ENCODE measurements at places on chromosomes 12 and 14.
A peak's percentile ranks its signal among the peaks of the same experiment; 100 is the strongest.

GRCh38 chr14:97975962-97976361 is 1178.8 kb downstream of the VRK1 start:
- DNase-seq: no peak

GRCh38 chr12:109795023-109795422 is 38.2 kb downstream of the TRPV4 start:
- no peak for DNase-seq

DNA sequence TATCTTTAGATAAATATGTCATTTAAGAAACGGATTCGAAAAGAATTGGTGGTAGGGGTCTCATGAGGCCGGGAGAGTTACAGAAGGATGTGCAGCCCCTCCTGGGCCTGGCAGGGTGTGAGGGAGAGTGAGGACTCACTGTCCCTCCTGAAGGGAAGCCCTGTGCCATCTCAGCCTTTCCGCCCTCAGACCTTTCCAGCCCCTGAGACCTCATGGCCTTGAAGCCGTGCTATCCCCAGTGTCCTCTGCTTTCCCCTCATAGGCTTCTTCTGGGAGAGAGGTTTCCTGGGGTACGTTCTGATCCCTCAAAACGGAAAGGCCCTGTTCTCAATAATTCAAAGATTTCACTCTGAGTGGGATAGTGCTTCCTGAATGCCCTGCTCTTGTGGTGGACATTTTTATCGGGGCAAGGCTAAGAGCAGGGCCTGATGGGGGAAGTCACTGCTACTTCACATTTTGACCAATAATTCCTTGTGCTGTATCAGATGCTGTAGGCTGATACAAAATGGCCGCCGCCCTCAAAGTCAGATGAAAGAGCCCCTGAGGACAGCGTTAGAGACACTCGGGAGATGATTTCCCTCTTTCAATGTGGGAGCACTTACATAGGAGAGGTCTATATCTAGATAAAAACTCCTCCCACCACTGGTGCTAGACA is 1.3 kb downstream of the CD4 start:
- no peak for DNase-seq

DNA sequence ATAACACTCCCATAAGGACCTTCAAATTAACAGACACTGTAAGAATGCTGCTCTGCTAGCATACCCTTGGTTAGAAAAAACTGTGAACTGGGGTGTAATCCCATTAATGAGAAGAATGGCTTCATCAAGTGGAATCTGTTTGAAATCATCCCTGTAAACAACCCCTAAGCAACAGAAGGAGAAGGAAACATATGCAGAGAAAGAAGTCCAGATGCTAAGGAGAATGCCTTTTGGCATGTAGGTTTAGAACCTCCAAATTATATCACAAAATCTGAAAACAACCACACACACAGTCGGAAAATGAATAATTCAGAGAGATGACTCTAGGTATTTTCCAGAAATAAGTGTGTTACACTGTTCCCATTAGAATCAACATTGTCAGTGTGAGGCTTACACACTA is 140.2 kb downstream of the NUAK1 start:
- no peak for DNase-seq

- DNase-seq: no peak
These were observed 11.2 kb downstream of the AHNAK2 start for GRCh38 chr14:104966981-104967385.

GRCh38 chr12:127770118-127770517 is 496.9 kb upstream of the TMEM132C start:
- DNase-seq: no peak

DNA sequence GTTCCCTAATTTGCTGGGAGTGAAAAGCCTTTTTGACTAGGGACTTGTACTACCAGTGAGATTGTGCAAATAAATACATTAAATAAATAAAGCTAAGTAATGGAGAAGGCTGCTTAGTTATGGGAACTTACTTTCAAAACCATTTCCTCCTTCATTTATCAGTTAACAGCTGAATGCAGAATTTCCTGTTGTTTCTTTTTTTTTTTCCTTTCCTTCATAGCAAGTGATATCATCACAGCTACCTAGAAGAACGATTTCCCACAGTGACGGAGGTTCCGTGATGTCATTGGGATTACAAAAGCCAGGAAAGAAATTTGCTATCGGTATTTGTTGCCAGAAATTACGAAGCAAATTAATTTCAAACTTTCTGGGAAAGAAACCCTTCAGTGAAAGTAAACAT is 42.1 kb upstream of the SOCS2 start:
- DNase-seq: no peak

DNA sequence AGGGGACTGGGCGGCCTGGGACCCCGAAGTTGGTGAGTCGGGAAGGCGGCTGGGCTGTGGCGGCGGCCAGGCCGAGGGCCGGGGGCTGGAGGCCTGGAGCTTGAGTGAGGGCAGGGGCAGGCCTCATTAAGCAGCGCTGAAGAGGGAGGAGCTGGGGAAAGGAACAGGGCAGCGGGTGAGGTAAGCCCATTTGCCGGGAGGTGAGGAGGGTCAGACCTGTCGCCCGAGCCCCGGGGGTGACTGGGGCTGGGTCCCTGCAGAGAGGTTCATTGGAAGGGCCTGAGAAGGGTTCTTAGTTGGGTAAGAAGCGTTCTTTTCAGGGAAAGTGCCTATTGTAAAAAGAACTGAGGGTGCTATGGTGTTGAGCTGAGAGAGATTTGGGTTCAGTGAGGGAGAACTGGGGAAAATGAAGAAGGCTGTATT is 441 bp downstream of the RAB5B start:
- no peak for DNase-seq

DNA sequence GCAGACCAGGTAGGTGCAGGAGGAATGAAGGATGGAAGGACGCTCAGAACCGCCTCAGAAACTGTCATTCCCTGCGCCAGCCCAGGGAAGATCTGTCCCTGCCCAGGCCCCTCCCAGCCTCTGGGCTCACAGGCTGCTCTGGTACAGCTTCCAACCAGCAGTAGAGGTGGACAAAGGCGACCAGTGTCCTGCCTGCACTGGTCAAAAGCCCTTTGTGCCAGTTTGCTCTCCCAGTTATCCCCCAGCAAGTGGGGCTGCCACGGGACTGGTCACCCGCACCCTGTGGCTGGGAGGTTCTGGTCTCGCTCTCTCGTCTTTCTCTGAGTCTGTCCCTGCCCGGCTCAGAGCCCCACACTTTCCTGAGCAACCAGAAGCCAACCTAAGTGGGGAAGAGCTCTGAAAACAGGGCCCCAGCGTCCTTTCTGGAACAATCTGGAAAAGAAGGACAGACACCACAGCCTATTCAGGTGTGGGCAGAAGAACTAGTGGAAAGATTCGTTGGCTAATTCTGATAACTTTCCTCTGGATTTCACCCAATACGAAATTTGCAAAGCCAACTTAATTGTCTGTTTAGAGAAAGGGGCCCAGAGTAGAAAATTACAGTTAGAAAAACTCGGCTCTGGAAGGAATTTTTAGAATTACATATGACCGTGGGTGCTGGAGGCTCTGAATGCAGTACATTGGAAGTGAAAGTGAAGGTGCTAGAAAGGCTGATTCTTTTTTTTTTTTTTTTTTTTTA is 21.7 kb downstream of the SNRNP35 start:
- no peak for DNase-seq

- DNase-seq: no peak
These were observed 7.6 kb downstream of the RNASE11 start for GRCh38 chr14:20580242-20580641.

GRCh38 chr12:5494343-5494742 is 62.4 kb downstream of the NTF3 start:
- no peak for DNase-seq

GRCh38 chr12:14356147-14356546 is 9.3 kb upstream of the ATF7IP start:
- no peak for DNase-seq

DNA sequence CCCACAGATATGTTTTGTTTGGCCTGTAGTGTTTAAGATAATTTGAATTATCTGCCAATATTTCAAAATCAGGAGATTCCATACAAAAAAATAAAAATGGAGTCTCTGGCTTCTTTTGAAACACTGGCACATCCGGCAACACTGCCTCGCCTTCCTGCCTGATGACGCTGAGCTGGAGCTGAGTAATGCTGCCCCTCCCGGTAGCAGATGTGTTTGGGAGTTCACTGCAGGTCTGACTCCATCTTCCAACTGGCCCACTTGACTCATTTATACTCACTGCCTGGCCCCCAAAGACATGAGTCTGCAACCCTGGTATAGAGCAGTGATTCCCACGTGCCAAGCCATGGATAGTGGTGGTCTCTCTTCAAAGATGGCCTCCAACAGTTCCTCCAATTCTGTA is 7.4 kb downstream of the CIT start:
- DNase-seq: no peak

DNA sequence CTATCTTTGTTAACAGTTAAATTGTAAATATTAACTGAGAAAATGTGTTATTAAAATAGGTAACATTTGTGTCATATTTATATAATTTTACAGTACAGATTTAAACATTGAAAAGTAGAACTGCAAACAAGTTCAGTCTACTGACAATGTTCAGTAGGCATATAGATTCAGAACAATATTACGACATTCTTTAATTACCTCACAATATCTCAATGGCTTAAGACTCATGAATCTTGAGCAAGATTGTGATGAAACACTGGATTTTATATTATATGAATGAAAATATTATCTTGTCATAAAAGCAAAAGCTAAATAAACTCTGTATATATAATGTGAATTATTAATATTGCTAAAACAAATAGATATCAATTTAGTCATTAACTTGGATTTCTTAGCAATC is 194.9 kb downstream of the ADAMTS20 start:
- DNase-seq: no peak

- DNase-seq: peak; percentile 35
These were observed 34.1 kb downstream of the SCFD1 start for GRCh38 chr14:30656190-30656632.

GRCh38 chr12:91361864-91362263 is 179.2 kb upstream of the DCN start:
- DNase-seq: peak; percentile 23

GRCh38 chr12:119235197-119235751 is 56.5 kb downstream of the HSPB8 start:
- no peak for DNase-seq

DNA sequence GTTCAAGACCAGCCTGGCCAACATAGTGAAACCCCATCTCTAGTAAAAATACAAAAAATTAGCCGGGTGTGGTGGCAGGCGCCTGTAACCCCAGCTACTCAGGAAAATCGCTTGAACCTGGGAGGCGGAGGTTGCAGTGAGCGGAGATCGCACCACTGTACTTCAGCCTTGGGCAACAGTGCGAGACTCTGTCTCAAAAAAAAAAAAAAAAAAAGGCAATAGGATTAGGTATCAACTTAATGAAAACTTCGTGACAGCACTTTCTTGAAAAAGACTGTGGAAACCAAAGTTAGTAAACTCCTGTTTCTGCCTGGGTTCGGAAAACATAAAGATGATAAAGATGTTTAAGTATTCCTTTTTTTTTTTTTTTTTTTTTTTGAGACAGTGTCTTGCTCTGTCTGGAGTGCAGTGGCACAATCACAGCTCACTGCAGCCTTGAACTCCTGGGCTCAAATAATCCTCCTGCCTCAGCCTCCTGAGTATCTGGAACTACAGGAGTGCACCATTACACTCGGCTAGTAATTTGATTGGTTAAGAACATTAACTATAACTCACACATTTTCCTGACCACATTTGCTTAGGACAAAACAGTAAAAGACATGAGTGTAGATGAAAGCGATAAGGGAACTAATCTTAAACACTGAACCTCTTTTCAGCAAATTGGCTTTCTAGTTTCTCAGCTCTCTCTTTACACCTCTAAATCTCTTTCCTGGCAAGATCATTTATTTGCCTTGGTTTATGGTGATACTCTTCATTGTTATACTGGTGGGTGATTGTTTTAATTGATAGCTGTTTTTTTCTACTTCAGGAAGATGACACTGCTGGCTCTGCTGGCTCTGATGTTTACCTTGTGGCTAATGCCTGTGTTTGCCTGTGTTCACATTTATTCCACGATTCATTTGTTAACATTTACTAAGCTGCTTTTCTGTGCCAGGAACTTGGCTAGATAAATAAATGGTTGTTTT is 15.8 kb downstream of the HIF1A start:
- no peak for DNase-seq

GRCh38 chr14:101363261-101363555 is 198.1 kb upstream of the DIO3 start:
- peak; percentile 13 for DNase-seq

- DNase-seq: no peak
These were observed 240.0 kb downstream of the BMP4 start for GRCh38 chr14:53716578-53716977.

- DNase-seq: no peak
These were observed 9.1 kb downstream of the ABCD4 start for GRCh38 chr14:74293606-74294005.

- DNase-seq: no peak
These were observed 37.6 kb upstream of the LTBP2 start for GRCh38 chr14:74649673-74650072.

GRCh38 chr12:130017591-130018449 is 114.0 kb upstream of the TMEM132D start:
- no peak for DNase-seq

DNA sequence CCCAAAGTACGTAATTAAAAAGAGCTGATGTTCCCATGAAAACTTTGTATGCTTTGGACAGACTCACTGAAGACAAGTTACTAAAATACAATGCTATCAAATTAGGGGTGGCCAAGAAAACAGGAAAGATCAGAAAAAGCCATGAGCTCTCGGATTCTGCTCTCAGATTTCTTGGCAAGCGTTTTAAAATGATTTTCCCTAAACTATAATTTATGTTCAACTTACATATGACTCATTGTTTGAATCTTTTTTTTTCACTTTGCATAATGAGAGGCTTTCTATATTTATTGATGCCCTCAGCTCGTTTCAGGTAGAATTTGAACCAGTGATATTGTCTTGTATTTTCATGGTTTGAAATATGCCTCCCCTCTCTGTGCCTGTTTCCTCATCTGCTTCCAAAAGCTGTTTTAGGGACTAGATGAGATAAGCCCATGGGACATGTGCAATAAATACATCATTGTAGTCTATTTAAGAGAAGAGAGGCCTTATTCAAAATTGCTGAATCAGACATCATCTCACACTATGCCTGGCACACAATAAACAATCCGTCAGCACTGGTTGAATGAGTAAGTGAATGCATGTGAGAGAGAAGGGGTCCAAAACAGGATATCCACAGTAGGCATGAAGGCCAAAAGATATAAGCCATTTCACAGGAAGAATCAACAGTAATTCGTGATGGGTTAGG is 4.7 kb upstream of the IPO8 start:
- no peak for DNase-seq

DNA sequence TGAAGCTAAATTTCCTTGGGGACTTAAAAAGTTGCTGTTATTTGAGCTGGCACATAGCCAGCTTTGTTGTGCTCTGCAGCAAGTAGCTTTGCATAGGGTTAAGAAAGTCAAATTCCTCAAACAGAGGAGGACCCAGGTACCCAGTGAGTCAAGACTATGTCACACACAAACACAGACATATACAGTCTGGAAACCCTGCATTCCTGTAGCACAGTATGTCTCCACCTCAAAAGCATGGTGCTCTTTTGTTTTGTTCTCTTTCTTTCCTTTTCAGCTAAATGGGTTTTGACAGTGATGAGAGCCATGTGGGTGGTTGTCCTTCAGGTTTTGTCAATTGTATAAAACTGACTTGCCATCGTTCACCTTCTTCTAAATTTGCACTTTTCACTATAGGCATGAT is 179.6 kb upstream of the DIO2 start:
- no peak for DNase-seq

Measured in naive B cell (primary cell).